Cardiac septum (tissue), 1 donor: ENCODE measurements at places on chromosomes 6 and 20. TPM values are rescaled to one million over a fixed set of nuclear protein-coding genes. Genes with fewer than 3 reads are reported as not detected.

GRCh38 chr6:131134220-131134979 lies 867 bp upstream of the AKAP7 start:
- no peak for DNase-seq

- no peak for DNase-seq
Measured at GRCh38 chr6:125748406-125749172, 843 bp upstream of the HEY2 start.

The C20orf204 gene
- total RNA-seq, result 0.86 TPM

DNA sequence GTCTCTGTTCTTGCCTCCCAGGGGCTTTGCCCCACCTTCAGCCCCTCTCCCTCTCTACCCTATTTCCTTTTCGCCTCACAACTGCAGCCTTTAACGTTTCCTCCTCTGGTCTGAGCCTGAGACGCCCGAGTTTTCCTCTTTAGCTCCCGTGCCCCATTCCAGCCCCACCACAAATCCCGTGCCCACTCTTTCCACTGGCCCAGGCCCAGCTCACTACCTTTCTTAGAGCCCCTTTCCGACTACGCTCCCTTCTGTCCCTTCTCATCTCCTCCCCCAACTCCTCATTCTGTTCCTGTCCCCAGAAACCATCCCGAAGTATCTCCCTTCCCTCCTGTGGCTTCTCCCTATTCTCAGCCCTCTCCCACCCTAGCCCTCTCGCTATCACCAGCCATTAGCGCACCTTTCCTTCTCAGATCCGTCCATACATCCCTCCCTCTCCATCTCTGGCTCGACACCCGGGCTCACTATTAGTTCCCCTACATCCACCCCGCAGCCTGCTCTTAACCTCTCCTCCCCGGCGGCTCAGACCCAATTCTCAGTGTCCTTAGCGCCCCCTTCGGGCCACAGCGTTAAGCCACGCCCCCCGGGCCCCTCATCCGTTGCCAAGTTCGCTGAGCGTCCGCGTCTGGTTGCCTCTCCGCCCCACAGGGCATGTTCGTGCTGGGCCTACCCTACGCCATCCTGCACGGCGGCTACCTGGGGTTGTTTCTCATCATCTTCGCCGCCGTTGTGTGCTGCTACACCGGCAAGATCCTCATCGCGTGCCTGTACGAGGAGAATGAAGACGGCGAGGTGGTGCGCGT lies 2.7 kb downstream of the SLC32A1 start:
- DNase-seq, result no peak

The KIFC1 gene
- 0.24 TPM for total RNA-seq

DNA sequence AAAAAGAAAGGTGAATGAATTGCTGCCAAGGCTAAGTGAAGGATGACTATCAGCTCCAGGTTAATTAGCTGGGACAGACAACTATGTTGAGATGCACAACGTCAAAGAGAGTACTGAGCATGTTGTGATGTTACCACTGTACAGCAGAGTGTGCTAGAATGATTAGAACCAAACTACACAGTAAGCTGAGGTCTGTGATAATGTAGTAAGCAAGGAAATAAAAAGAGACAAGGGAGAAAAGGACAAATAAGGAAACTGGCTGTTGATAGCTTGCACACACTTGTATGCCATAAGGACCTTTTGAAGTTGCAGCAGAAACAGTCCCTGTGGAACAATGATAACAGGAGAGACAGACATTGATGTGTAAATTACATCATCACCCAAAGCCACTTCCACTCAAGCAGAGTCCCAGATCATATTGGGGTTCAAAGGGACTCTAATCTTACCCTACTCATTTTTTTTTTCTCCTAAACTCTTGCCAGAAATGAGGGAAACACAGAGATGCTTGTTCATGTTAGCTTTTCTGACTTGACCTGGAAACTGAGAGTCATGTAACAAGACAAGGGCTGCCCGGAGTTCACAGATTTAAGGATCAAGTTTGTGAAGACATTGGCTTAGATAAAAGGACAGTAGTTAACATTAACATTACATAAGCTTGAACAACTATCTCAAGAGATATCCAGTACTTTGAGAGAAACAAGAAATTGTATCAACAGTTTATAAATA lies 189.9 kb downstream of the CENPW start:
- no peak for DNase-seq

The CPNE5 gene
- 6.7 TPM for total RNA-seq

DNA sequence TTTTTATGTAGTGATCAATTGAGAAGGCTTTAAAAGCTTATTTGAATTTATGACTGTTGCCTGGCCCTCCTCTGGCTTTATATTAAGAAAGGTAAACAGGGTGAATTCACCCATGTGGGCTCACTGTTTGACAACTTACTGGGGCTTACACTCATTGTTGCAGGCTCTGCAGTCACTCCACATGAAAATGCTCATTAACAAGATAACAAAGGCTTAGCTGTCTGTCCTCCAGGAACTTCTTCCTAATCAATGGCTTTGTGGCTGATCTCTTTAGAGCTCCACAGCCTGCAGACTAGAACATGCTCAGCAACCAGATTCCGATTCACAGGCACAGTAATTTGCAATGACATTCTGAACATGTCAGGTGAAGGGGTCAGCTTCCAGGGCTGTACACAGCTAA lies 323.2 kb upstream of the MAN1A1 start:
- no peak for DNase-seq

GRCh38 chr6:53691667-53692133 lies 26.1 kb upstream of the KLHL31 start:
- no peak for DNase-seq

- DNase-seq, result no peak
Measured at GRCh38 chr6:138590796-138591709, 91.8 kb upstream of the NHSL1 start.

DNA sequence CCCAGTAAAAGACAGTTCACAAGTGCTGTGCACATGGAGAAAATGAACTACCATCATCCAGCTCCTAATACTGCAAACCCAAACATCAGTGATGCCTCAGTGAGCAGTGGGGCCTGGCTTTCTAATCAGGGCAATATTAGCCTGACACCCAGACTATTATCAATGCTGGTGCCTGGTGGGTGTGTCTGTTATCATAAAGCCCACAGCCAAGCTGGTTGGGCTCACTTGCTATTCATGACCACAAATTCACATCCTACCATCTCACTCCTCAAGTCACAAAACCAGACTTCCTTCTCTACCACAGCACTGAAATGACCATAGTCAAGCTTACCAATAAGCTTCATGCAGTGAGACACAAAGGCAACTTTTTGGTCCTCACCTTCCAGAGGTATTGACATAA lies 180.8 kb upstream of the PLN start:
- no peak for DNase-seq

GRCh38 chr6:131733376-131734016 lies 22.7 kb upstream of the CTAGE9 start:
- no peak for DNase-seq

- DNase-seq, result no peak
Measured at GRCh38 chr6:101083533-101084175, 202.5 kb upstream of the ASCC3 start.
